Stimulated activated CD4-positive, alpha-beta T cell treated with anti-CD3 and anti-CD28 coated beads, TNF-alpha, amount 100 ng/mL, for 48 hours (primary cell): ENCODE measurements at places on chromosomes 13 and 19.

DNA sequence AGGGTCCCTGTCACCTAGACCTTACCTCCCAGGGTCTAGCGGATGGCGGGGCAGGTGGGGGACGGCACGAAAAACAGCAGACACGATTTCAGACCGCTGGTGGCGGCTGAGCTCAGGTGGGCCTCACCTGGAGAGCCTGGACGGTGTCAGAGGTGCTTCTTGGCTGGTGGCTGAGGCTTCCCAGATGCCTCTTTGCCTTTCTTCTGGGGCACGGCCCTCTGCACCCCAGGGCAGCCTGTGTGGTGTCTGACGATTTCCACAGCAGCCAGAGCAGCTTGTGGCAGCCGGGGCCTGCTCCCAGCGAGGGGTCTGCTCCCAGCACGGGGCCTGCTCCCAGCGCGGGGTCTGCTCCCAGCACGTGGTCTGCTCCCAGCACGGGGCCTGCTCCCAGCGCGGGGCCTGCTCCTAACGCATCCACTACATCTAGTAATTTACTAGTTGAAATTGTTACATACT lies 66.7 kb downstream of the ATP11A start:
- no peak for DNase-seq

DNA sequence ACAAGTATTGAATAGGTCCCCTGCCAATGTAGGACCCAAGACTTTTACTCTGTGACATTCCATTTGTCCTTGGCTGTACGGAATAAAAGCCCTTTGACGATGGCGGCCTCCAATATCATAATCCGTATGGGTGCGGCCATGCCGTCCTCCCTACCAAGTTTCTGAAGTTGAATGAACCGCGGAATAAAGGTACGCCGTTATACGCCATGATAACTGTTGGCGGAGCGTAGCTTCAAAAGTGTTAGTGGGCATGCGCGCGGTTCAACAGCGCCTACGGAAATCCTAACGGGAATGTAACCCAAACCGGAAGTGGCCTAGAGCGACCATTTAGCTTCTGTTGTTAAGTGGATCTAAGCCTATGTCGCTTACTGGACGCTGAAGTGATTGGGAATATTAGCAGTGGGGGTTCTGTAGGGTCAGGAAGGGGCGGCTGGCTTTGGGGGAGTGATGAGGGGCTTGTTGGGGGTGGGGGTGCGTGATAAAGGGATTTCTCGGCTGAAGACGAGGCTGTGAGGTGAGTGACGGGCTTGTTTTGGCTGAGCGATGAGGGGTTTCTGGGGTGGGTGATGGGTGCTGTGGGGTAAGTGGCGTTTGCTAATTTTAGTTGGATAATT lies at the start of gene ZNF175:
Gene ZNF175, plus strand, starts transcription at position 322 of the 614 bp plus-strand sequence. CDS start 2,047 bp downstream, outside the sequence.
- DNase-seq = peak; percentile 80

DNA sequence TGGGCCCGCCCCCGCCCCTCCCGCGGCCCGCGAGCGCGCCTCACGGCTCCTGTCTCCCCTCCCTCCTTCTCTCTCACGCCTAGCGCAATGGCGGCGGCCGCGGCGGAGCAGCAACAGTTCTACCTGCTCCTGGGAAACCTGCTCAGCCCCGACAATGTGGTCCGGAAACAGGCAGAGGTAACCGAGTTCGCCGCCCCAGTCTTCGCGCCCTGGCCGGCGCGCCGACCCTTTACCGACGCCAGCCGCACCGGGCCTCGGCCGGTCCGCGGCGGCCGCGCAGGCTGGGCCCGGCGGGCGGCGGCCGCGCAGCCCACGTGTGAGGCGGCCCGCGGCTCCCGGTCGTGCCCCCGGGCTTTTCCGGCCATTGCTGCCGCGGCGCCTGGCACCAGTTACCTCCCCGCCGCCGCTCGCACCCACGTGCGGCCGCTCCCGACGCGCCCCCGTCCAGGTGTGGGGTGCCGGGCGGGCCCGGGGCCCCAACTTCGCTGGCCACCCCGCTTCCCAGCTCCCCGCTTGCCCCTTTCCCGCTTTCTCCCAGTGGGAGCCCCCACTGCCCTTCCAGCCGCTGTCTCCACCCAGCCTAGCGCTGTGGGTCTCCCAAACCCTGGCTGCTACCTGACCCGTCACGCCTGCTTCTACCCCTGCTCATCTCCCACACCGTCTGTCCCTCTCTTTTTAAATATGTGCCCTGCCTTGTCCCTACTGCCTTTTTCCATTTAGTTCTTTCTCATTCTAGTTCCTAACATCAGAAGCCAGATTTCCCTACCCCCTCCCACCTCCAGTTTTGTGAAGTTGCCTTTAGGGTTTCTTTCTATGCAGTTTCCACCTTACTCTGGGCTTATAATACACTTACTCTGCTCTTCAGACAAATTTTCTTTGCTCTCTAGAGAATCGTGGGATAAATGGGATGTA lies 23.4 kb downstream of the IPO5 start:
- no peak for DNase-seq

DNA sequence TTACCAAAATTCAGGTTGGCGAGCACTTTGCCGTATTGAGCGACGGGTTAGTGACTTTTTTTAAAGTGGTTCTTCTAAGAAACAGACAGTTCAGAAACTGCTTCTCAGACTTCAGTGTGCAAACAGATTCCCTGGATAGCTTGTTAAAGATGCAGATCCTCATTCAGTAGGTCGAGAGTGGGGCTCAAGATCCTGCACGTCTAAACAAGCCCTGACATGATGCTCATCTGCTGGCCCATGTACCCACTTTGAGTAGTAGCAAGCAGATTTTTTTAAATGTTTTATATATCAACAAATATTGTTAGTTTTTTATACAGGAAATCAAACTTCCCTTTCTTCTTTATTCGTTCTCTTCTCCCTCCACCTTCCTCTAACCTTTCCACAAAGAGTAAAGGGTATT lies 7.3 kb downstream of the METTL21C start:
- DNase-seq = no peak

- DNase-seq = peak; percentile 31
Measured at GRCh38 chr13:30616927-30617314, 799 bp upstream of the USPL1 start.

DNA sequence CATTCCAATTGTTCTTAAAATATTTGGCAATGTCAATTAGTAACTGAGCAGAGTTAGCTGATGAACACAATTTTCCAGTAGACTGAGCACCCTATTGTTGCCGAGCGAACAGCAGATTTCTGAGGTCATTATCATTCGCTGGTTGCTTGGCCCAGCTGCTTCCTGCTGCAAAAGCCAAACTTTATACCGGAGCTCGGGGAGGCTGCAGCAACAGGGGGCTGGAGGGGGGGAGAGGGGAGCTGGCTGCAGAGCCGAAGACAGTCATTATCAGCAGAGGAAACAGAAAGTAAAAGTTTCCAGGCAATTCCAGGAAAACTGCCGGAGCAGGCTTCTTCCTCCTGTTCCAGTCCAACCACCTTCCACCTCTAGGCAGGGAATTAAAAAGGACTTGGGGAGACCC lies 77.9 kb downstream of the ZNF536 start:
- no peak for DNase-seq

- DNase-seq = no peak
Measured at GRCh38 chr13:73103238-73103637, 44.4 kb downstream of the KLF5 start.

DNA sequence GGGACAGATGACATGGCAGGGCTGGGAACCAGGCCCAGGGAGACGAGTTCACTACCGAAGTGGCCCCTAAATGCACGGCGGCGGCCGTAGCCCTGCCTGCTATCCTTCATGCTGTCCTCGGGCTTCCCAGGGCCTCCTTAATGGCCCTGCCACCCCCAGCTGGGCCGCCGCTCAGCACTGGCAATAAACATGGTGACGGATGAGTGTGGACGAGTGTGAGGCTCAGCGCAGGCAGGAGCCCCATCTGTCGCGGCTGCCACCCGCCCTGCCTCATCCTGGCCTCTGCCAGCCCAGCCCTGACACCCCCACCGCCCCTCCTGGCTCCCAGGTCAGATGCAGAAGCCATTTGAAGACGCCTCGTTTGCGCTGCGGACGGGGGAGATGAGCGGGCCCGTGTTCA lies 13.6 kb downstream of the PIN1 start:
- DNase-seq = no peak

GRCh38 chr19:29810504-29810871 lies 1.3 kb upstream of the CCNE1 start:
- no peak for DNase-seq

- DNase-seq = no peak
Measured at GRCh38 chr13:41722684-41723535, 238.0 kb downstream of the VWA8 start.

DNA sequence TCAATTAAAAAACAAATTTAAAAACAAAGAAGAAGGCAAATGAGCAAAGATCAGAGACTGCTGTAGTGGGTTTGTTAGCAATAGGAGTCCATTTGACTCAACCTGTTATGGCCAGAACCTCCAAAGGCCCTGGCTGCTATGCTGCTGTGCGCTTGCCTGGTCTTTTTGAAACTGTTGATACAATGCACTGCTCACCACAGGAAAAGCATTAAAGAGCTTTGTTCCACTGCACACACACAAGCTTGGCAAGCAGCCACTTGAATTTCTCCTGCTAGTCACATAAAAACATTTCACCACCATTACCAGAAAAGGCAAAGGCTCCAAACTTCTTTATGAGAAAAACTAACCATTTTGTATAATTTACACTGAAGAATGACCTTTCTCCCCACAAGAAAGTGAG lies 132.2 kb downstream of the FREM2 start:
- DNase-seq = no peak

- DNase-seq = no peak
Measured at GRCh38 chr19:39131255-39131755, 5.7 kb downstream of the PAK4 start.

DNA sequence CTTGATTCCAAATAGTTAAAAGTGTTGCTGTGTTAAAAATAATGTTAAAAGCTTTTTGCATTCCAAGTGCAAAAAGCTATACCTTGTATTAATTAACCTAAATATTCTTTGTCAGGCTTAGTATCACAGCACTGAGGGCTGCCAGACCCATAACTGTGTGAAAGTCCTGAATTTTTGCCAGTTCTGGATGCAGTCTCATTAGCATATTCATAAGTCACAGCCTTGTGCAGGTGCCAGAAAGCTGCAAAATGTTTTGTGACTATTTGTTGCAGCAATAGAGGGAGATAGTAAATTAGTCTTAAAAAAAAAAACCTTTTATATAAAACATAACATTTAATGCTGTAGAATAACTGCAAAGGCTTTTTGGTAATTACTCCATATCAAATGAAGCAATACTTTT lies 56.6 kb downstream of the SLITRK1 start:
- DNase-seq = no peak

DNA sequence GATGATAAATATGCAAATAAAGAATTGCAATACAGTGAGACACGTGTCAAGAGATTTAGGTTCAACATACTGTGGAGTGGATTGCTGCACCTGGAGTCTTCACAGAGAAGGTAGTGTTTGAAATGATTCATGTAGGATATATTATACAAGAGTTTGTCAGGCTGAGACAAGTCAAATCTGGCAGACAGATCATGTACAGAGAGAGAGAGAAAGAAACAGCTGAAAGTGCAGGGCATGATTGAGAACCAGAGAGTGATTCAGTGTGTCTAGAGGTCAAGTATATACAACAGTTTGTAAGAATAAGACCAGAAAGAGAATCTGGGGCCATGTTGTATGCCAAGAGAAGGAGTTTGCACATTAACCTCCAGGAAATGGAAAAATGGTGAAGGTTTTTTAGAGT lies 2.1 kb upstream of the VWA8 start:
- DNase-seq = no peak

GRCh38 chr13:36979361-36980050 lies 19.6 kb downstream of the ALG5 start:
- no peak for DNase-seq
